Activated T-cell treated with anti-CD3 and anti-CD28 coated beads, Interleukin-2, amount 50 U/mL, for 24 hours (primary cell): ENCODE measurements at places on chromosomes 5 and 9.

DNA sequence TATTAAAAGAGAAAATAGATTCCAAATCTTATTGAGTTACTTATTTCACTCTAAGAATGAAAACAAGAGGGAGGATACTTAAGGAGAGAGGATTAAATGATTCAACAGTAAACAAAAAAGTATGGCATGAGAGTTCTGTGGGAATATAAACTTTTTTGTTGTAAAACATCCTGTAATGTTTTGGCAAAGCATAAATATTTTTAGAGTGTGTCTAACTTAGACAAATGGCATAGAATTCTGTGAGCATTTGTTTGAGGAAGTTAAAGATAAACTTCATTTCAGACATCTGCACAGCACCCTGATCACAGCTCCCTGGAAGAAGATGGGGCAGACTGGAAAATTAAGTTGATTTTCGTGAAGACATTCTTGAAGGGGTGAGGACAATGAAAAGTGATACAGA, 246.8 kb upstream of the HAPLN1 start:
- no peak for DNase-seq

DNA sequence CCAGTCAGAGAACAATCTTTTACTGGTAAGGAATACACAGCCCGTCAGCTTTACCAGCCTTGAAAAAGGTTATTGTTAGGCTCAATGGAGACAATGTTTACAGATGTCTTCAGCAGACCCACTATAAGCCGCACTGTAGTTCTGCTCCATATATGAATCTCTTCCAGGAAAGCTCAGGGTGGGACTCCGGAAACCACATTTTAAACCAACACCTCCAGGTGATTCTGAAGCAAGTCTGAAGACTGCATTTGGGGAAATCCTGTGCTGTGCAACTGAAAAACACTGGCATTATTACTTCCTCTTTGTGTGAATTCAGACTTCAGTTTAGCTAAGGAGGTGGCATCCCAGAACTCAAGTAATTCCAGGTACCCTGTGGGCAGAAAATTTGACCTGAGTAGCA, 3.5 kb downstream of the GZMK start:
- no peak for DNase-seq

GRCh38 chr5:172048539-172049101, 42.2 kb upstream of the FBXW11 start:
- DNase-seq = no peak

DNA sequence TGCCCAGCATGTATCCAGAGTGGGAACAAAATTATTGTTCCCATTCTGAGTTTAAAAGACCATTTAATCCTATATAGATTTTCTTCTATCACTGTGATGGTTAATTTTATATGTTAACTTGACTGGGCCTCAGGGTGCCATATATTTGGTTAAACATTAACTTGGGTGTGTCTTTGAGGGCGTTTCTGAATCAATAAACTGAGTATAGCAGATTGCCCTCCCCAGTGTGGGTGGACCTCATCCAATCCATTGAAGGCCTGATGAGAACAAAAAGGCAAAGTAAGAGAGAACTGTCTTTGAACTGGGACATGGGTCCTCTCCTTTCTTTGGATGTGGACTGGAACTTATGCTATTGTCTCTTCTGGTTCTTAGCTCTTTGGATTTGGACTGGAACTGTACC, 17.3 kb downstream of the RIOK2 start:
- no peak for DNase-seq

- DNase-seq = no peak
Measured at GRCh38 chr9:110919609-110920008, 118.7 kb downstream of the LPAR1 start.

DNA sequence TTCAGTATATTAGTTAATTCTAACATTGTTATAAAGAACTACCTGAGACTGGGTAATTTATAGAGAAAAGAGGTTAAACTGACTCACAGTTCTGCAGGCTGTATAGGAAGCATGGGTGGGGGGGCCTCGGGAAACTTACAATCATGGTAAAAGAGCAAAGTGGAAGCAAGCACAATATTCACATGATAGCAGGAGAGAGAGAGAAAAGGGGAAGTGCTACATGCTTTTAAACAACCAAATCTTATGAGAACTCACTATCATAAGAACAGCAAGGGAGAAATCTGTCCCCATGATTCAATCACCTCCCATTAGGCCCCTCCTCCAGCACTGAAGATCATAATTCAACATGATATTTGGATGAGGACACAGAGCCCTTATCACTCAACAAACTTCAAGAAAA, 324.9 kb downstream of the ZNF608 start:
- no peak for DNase-seq

GRCh38 chr5:7246287-7246686, 149.7 kb upstream of the ADCY2 start:
- no peak for DNase-seq

DNA sequence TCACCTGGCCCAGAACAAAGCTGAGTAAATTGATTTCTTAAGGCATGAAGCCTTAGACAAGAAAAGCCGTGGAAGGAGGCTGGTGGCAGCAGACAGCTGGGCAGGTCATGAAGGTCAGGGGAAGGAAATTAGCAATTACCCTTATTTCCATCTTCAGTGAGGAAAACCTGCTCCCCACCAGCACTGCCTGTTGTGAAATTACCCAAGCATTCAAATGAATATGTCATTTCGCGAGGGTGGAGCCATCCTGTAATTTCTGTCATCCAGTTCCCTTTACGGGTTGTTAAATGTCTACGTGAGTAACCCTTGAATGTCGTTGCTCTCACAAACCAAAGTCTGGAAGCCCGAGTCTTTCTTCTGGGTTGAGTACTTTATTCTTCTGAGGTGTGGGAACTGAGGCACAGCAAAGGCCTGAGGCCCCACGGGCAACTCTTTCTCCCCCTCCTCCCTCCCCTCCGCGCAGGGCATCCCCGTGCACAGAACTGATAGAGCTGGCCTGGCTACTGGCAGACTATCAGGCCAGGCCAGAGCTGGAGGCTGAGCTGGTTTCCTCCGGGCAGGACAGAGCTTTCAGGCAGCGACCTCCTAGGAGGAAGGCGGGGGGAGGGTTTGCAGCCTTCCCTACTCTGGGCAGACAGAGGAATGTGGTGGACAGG, 22.0 kb upstream of the AK3 start:
- DNase-seq = no peak

- no peak for DNase-seq
Measured at GRCh38 chr9:98022447-98022846, 34.1 kb upstream of the NANS start.

GRCh38 chr5:32283539-32284377, 29.0 kb downstream of the MTMR12 start:
- no peak for DNase-seq

DNA sequence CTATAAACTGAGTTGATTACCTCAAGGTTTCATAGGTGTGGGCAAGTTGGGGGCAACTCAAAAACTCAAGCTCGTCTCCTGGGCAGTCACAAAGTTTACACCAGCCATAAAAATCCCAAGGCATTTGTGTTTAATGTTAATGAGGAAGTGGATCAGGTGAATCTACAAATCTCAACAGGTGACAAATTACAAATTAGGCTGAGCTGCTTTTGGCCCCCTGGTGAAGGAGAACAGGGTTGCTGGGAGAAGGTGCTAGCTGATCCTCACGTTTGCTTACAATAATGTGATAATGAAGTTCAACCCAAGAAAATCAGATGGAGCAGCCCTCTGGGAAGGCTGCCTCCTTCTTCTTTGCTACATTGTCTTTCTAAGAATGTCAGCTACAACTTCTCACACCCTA, 488.4 kb upstream of the DMAC1 start:
- DNase-seq = no peak

DNA sequence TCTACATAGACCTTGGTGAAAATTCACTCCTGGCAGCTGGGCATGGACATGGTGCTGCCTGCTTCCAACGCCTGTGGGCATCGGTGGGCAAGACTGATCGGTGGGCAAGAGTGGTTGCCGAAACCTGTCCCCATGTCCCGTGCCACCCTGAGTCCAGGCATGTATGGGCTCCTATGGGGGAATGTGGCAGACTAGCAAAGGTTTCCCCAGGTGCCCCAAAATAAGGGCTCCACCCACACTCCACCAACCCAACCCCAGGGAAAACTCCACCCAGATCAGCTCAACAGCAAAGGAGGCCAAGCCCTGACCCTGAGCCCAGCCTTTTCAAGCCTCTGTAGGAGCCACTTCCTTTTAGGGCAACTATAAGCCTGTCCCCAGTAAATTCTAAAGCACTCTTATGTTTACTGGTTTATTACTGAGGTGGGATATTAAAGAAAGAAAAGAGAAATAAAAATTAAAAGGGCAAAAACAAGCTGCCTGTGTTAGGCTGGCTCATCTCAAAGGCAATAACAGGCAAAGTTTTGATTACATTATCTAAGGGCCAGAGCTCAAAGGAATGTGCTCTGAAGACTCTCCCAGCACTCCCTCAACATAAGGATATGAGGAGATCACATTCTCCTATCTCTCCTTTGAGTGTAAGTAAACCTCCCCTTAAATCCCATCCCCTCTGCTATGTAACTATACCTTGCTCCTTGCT, 8.9 kb upstream of the SPATA31E1 start:
- no peak for DNase-seq

DNA sequence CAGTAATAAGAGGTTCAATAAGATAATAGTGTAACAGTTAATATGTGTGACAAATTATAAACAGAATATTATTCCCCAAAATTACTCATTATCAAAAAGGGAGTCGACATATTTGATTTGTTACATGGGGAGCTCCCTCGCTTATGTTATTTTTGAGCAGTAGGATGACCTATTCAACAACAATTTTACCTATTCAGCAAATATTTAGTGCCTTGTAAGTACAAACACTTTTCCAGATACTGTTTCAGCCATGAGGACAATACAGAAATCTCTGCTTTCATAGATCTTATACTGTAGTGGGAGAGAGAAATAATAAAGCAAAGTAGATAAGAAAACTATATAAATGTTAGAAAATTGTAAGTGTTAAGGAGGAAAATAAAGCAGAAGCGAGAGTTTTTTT, 1342.8 kb upstream of the WWC1 start:
- no peak for DNase-seq

DNA sequence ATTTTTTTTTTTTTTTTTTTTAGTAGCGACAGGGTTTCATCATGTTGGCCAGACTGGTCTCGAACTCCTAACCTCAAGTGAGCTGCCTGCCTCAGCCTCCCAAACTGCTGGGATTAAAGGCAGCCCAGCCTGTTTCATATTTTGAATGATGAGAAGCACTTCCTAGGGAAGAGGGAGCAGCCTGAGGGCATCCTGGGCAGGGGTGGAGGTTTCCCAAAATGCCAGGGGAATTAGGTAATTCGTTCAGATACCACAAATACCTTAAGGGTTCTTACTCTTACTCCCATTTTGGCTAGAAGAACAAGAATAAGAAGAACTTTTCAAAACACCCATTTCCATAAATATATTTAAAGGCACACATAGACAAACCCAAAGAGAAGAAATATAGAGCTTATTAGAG, 29.5 kb upstream of the RAPGEF1 start:
- no peak for DNase-seq

GRCh38 chr5:107505763-107506534, 164.8 kb downstream of the EFNA5 start:
- DNase-seq = no peak

DNA sequence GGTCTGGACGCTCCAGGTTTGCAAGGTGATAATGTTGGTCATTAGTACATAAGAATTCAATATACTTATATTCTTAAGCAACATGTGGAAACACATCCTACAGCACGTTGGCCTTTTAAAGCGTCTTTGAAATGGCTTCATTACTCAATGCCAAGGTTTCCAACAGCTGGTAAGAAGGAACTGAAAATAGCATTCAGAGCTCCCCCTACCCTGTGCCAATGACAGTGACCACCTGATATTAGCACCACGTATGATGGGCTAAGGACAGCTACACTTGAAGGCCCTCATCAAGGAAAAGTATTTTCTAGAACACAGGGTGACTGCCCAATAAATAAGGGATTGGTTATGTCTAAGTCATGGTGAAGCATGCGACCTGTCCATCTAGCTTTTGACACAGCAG, 9.9 kb downstream of the ZNF622 start:
- no peak for DNase-seq

DNA sequence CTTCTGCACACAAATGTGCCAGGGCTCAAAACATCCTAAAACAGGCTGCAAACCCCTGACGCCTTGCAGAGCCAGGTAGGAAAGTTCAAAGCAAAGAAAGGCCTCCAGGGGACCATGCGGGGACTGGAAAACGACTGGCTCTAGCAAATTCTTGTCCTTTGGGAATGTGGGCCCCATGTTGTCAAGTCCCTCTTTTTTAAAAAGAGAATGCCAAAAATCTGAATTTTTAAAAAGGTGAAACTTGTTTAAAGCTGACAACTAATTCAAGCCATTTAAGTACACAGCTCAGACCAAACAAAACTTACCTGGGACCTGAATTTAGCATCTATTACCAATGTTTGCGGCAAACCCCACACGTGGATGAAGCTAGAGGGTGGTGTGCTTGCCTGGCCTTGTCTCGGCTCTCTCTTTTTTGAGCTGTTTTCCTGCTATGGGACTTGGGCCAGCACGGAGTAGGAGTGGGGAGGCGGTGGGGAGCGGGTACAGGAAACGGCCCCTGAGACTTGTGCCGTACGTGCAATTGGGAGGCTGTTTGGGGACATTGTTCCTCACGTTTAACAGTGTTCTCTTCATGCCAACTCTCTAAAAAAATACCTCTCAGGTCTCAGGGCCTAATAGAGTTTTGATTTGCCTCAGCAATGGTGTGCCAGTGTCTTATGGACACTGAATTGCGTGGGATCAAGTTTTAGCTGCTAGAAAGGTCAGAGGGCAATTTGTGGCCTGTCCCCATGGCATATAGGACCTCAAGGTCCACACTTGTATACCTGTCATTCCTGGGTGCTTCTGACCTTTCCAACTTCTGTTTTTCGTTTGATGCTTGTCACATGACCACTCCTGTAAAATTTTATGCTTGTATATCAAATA, 15.1 kb upstream of the PHF19 start:
- DNase-seq = peak; percentile 57

GRCh38 chr9:88722753-88723152, 187.8 kb downstream of the NXNL2 start:
- no peak for DNase-seq

DNA sequence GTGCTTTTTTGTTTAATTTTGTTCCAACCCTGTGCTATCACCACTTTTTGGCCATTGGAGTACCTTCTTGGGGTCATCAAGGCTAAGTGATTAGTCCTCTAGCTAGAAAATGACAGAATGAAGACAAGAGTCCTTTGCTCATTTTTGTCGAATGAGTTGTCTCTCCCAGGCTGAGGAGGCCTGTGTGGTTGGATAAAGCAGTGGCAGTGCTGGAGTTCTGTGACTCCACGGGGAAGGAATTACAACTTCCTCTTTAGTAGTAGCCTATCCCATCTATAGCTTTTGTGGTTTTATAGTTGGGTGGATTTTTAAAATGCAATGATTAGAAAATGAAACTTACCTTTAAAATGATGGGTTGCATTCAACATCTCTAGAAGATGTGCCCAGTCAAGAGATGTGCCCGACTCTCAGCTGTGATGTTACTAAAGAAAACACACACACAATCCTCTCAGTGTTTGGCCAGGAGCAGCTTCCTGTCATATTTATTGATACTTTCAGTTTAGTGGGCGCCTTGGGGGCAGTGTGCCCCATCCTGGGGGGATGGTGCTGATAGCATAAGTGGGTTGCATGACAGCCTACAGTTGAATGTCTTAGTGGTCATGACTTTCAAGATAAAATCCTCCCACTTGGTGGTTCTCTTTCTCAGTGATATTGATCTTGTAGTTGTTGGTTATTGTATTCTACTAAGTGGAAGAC, 11.9 kb downstream of the OTULINL start:
- DNase-seq = no peak
